Stimulated activated CD8-positive, alpha-beta memory T cell treated with anti-CD3 and anti-CD28 coated beads, Interleukin-7, amount 100 ng/mL, for 1 hour (primary cell): ENCODE measurements at places on chromosomes 2 and 18.

DNA sequence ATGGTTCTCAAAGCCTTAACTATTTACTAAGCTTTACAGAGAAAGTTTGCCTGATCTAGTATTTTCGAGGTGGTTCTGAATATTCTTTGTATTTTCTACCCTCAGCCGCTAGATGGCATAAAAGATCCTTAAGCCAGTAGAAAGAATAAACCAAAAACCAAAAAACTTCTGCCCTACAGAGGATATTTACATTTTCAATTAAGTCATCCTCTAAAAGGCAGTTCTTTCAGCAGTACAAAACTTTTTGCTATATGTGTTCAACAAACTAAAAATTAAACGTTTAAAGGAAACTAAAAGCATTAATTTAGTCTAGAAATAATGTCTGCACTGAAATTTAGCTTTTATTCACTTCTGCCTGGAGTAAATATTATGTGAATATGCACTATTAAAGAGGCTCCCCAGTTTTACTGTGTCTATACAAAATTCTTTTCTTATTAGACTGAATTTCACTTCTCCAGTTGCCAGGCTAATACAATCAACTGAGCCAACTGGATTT lies 297.5 kb downstream of the PIEZO2 start:
- DNase-seq, result no peak

GRCh38 chr2:40004336-40004735 lies 225.3 kb upstream of the THUMPD2 start:
- no peak for DNase-seq

DNA sequence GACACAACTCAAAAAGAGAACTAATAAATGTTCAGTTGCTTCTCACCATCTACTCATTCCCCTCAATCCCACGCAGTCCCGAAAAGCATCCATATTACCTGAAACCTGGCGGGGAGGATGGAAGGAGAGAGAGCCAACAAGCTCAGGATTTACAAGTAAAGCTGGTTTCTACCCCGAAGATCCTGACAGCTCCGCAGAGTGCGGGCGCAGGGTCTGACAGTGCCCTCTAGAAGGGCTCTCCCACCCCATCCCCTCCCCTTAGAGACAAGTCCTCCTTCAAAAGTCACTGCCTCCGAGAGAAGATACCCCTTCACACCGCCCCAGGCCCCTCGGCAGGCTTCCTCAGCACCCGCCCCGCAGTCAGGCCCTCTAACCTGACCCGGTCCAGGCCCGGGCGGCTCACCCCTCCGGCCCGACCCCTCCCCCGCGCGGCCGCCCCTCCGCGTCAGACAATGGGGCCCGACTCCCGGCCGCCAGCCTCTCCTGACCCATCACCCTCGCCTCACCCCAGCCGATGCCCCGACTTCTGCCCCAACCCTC lies 550 bp downstream of the RAB1A start:
- DNase-seq, result peak; percentile 5

GRCh38 chr2:95350368-95350767 lies 52.1 kb upstream of the FAHD2A start:
- DNase-seq, result no peak

DNA sequence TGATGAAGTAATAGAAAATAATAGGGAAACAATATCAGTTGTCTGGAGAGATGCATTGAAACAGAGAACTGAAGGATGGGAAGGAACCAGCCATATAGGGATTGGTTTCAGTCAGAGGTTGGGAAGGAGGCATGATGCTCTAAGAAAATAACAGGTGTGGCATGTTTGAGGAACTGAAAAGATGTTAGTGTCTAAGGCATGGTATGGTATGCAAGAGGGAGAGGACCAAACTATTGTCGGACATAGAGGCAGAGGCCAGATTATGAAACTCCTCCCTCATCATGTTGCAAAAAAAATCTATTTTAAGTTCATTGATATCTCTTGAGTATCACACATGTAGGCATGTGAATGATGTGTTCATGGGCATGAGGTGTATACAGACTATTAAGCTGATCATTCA lies 48.9 kb upstream of the EMILIN2 start:
- DNase-seq, result no peak

DNA sequence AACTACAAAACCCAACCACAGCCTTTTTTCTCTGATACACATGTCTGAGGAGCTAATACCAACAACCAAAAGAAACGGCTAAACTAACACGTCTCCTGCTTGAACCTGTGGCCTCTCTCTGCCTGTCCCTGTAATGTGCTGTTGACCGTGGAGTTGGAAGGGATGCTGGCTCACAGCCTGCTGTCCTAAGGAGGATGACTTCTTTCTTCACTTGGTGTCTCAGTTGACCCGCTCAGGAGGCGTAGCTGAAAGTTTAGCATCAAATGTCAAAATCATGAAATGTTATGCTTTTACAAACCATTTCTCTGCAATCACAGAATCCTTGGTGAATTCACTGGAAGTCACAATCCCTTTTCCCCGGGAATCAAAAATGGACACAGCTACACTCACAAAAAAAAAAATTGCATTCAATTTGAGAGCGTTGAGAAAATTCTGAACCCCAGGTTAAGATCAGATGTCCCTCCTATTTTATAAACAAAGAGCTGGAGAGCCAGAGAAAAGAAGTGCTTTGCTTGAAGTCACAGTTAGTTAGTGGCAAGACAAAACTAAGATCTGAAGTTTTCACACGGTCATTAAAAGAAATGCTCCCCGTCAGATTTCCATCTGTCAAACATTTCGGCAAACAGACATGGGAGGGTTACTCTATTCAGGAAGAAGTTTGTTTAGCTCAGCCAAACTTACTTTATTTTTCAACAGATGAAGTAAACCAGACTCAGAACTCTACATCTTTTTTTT lies 74.3 kb downstream of the IRS1 start:
- no peak for DNase-seq

GRCh38 chr2:128983094-128983493 lies 664.4 kb upstream of the HS6ST1 start:
- no peak for DNase-seq

GRCh38 chr2:105100046-105100840 lies 62.4 kb downstream of the MRPS9 start:
- DNase-seq, result no peak

DNA sequence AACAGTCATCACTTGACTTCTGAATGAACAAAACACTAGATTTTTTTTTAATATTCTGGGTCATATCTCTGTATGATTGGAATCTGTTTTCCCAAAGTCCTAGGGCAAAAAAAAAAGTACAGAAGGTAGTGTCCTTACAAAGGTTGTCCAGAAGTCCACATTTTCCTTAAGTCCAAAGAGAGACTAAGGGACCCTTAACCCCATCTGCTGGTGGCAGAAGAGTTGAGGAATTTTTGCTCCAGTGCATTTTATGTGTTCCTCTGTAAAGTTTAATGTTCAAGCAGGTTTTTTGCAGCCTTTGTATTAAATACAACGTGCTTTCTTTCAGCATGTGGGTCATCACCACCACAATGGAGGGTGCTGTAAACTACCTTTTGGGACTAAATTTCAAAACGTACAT lies 215.9 kb downstream of the SP3 start:
- DNase-seq, result no peak

GRCh38 chr2:109474319-109474825 lies 139.4 kb downstream of the SEPTIN10 start:
- no peak for DNase-seq

GRCh38 chr18:48295586-48296311 lies 113.4 kb downstream of the ZBTB7C start:
- no peak for DNase-seq

GRCh38 chr2:152433289-152433688 lies 98.3 kb downstream of the FMNL2 start:
- DNase-seq, result no peak

DNA sequence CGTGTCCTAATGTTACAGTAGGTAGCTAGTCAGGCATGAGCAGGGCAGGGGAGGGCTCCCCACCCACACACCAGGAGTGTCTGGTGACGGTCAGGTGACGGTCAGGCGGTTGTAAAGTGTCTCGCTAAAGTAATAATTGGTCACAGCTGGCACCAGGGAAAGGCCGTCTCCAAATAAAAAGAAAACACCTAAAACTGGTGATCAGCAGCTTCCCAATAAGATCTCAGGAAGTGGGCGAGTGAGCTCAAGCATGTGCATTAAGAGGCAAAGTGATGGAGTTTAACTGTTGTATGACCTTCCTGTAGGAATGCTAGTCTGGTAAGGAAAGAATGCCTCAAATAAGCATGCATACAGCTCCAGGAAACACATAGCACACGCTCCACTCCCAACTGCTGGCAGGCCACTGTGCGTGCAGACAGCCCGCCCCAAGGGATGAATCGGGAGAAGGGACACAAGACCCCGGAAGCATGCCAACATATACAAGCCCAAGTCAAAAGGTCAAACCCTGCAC lies 177.1 kb downstream of the RNF144A start:
- no peak for DNase-seq

- DNase-seq, result no peak
These were observed 552.7 kb upstream of the HNMT start for GRCh38 chr2:137411585-137411984.

DNA sequence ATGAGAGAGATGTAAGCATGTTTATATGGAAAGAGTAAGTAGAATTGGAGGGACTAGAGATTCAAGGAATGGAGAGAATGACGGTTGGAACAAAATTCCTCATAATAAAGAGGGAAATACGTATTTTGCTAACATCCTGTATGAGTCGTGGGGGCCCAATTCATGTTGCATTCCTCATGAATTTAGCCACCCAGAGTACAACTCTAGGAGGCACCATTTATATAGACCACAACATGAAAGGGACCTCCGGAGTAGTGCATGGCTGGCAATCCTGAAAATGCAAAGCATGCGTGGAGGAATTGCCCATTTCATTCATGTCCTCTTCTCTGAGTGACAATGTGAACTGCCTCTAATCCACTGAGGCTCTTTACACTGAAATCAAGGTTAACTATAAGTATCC lies 168.2 kb downstream of the ZEB2 start:
- DNase-seq, result no peak

DNA sequence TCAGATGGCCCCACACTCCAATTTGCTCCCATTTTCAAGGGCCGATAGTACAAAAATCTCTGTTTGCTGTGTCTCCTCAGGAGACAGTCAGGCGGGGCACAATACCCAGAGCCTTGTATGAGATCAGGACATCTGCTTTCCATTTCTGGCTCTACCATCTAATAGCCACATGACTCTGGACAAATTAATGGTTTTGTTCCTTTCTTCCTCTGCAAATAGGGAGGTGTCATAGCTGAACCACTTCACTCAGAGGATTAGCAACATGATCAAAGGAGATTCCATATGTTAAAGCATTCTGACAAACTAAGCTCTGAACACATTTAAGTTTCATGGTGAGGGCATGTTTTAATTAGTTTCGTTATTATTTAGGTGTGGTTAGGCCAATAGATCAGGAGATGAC lies 602.1 kb upstream of the SYT4 start:
- DNase-seq, result no peak
